ENCODE measurements at places on chromosomes 12 and 14.
A peak's percentile ranks its signal among the peaks of the same experiment; 100 is the strongest.

DNA sequence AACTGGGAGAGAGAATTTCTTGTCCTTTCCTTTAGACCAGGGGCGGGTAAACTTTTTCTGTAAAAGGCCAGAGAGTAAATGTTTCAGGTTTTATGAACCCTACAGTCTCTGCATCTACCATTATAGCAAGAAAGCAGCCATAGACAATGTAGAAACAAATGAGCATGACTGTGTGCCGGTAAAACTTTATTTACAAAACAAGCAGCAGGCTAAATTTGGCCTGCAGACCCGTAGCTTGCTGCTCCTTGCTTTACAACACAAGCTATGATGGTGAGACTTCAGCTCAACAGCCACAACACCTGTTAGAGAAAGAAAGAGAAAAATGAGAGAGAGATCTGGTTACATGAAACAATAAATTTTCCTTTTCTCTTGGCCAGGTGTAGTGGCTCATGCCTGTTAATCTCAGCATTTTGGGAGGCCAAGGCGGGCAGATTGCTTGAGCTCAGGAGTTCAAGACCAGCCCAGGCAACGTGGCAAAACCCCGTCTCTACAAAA is 4.2 kb upstream of the CDC42BPB start:
- no peak for DNase-seq

DNA sequence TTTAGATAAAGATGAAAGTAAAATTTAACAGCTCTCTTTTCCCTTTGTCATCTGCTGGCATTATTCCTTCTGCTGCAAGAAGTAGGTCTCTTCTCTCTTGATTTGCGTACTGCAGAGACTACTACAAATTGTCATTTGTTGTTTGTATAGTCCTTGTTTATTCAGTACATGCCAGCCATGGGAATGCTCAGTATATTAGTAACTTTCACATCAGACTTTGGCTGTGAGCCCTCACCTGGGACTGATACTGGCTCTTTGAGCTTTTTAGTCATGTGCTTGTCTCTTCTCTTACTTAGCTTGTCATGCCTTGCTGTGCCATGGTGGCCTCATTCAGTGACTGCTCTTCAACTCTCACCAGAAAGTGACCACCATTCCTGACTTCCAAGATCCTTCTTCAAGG is 169.8 kb downstream of the PRKCH start:
- no peak for DNase-seq

- no peak for DNase-seq
These were observed 26.5 kb downstream of the MANSC1 start for GRCh38 chr12:12323591-12323990.

DNA sequence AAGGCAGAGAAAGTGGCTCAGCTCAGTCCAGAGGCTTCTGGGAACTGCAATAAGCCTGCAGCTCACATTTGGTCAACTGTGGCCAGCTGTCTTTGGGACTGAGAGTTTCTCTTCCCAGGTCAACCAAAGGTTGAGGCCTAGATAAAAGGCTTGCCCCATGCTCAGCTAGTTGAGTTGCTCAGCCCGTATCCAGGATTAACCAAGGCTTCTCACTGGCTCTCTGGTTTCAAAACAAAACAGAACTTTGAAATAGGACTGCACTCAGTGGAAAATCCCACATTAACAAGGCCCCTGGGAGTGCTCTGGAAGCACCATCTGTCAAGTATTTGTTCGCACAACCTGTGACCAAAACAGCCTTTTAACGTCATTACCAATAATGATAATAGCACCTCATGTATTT is 40.3 kb upstream of the NUAK1 start:
- DNase-seq, result no peak

DNA sequence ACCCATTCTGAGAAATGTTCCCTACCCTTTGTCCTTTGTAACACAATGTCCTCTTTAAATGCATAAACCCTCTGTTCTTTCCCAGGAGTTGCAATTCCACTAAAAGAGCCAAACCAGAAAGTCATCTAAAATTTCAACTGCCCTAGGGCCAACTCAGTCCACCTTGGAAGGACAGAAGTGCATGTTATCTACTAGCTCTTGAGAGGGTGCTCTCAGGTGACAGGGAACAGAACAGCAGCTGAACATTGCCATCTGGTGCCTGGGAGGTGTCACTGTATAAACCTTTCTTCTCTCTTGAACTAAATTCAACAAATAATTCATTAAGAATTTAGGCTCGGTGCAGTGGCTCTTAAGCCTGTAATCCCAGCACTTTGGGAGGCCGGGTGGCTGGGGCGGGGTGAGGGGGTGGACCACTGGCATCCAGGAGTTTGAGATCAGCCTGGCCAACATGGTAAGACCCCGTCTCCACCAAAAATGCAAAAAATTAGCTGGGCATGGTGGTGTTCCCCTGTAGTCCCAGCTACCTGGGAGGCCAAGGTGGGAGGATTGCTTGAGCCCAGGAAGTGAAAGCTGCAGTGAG is 10.3 kb upstream of the FERMT2 start:
- DNase-seq, result peak; percentile 13

DNA sequence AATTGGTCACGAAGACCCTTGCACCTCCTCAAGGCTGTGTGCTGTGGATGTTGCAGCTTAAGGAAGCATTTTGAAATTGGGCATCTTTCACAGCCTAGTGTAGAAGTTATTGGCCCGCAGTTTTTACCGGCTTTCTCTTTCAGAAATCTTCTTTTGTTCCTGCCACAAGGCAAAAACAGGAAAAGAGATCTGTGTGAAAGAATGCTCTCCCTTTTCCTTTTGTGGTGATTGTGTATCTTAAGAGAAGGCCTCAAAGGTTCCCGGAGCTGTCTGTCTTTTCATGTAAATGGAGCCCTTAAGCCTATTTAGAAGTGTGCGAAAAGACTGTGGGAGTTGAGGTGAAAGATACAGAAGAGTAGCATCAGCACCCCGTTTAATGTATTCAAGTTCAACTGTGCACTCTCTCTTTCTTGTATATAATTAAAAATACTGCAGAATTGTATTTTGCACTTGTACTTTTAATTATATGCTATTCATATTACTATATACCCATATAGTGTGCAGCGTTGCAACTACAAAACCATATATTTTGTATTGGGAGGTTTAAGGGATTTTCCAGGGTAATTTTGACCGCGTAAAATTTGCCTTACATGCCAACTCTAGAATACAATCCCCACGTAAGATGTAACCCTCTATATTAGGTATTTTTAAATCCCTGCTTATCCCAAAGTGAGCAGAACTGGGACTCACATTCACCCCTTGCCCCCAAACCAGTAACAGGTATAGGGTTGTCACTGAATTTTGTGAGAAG is 441.7 kb downstream of the RAD51B start:
- no peak for DNase-seq

GRCh38 chr12:69044887-69045286 is 111.9 kb upstream of the CPM start:
- DNase-seq, result no peak

Measured in GM12878 (cell line).